ENCODE measurements at places on chromosomes 7 and 10.

- DNase-seq, result no peak
Observed at GRCh38 chr7:64046041-64046389, 781 bp downstream of the ZNF727 start.

- no peak for DNase-seq
Observed at GRCh38 chr10:95499482-95499989, 61.6 kb downstream of the SORBS1 start.

- no peak for DNase-seq
Observed at GRCh38 chr10:97564776-97565175, 7.8 kb upstream of the ANKRD2 start.

DNA sequence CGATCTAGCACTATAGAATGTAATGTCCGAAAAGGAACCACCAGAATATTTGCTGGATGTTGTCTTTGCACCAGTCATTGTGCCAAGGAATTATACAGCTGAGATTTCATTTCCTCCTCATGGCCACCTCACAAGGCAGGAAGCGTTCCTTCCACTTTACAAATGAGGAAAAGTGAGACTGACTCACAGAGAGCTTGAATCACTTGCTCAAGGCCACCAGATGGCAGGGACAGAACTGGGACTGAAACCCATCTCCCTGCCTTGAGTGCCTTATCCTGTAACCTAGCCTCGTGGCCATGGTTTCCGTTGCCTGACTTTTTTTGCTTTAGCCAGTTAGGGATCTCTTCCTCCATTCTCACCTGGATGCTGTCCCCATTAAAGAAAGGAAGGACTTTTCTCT lies 44.7 kb upstream of the PDZD8 start:
- no peak for DNase-seq

DNA sequence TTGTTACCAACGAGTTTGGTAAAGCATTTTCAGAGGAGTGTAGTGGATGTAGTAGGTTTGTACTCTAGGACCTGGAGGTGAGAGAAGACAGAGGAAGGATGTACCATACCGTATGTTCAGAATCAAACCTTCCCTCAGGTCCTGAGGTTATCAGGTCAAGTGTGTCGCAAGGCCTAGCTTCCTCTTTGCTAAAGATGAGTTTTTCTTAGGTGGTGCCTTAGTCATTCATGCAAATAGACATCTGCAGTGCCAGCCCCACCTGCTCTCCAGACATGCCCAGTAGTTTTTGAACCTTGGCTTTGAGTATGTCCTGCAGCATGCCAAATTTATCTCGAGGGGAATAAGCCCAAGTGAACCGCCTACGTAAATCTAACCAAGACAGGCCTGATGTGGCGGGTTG lies 71.3 kb downstream of the HDAC9 start:
- no peak for DNase-seq

- DNase-seq, result no peak
Observed at GRCh38 chr7:36852017-36852416, 127.7 kb upstream of the AOAH start.

- DNase-seq, result no peak
Observed at GRCh38 chr7:101100858-101101847, 15.9 kb downstream of the TRIM56 start.

DNA sequence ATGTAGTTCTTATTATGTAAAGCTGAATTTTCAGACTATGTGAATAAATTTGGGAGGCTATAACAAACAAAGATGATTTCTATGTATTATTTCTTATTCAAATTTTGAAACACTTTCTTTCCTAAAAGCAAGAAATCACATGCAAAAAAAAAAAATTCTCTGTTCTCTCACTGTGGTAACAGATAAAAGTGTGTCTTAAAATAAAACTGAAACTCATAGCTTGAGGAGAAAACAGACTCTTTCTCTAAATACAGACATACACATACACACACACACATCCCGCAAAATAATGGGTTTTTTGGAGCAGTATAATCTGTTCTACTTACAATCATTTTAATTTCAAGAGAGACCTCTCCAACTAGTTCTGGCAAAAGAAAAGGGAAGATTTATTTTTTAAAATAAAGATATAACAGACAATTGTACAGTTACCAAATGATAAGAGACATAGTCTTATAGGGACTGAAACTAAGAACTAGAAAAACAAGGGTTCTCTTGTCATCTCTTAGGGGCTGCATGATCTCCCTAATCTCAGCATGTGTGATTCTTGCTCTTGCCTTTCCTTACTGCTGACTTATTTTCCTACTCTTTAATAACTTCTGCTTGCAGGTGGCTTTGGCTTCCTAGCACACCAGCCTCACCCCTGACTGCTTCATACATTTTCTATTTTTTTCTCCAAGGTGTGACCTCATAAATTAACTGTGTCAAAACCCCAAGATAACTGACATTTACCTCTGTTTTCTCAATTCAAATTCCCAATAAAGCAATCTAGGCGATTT lies 483.5 kb upstream of the POT1 start:
- no peak for DNase-seq

- no peak for DNase-seq
Observed at GRCh38 chr7:77352665-77353406, 63.3 kb downstream of the GSAP start.

GRCh38 chr7:73341877-73342276 lies 13.9 kb downstream of the FKBP6 start:
- no peak for DNase-seq

GRCh38 chr7:131008840-131009711 lies 275.1 kb upstream of the KLF14 start:
- no peak for DNase-seq

DNA sequence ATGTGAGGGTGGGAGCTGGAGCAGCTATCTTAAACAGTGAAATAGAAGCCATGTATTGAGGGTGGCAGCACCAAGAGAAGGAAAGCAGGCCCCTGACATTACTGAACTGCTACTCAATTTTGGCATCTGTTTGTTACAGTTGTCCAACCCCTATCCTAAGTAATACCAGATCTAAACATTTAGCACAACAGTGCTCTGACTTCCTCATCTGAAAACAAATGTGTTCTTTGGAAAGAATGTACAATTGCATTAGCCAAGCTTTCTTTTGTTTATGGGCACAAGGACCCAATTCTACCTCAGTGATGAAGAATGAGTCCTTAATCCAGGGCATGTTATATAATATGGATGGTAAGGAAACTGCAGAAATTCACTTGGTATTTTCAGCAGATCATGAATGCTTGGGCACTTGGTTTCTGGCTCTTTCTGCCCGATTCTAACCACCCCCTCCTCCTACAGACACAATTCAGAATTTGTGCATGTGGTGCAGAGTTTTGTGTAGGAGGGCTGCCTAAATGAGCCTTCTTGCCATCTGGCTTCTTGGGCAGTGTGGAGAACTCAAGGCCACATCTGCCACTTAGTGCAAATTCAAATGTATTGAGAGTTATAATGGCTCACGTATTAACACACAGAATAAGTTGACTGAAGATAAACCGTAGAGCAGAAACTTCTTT lies 36.9 kb upstream of the KMT2E start:
- no peak for DNase-seq

DNA sequence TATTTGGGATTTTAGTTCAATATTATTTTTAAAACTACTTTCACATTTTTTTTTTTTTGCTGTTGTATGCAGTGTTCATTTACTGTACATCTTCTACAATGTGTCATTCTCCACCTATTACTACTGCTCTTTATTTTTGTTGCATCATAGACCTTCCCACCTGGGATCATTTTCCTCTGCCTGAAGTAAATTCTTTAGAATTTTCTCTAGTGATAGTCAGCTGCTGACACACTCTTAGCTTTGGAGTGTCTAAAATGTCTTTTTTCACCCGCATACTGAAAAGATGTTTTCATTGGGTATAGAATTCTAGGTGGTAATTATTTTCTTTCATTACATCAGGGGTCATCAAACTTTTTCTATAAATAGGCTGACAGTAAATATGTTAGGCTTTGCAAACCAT lies 30.5 kb downstream of the CFAP43 start:
- DNase-seq, result no peak

GRCh38 chr7:69208848-69209247 lies 389.4 kb upstream of the AUTS2 start:
- no peak for DNase-seq

- no peak for DNase-seq
Observed at GRCh38 chr10:70993051-70993450, 104.7 kb upstream of the PCBD1 start.

GRCh38 chr10:77281719-77282118 lies 355.9 kb downstream of the KCNMA1 start:
- DNase-seq, result no peak

GRCh38 chr7:2851497-2851896 lies 7.4 kb upstream of the GNA12 start:
- no peak for DNase-seq

GRCh38 chr10:131855461-131856401 lies 45.1 kb upstream of the PPP2R2D start:
- DNase-seq, result no peak

- peak; percentile 20 for DNase-seq
Observed at GRCh38 chr10:11236234-11236633, 218.6 kb downstream of the CELF2 start.

GRCh38 chr10:49277973-49278372 lies 21.0 kb upstream of the C10orf71 start:
- DNase-seq, result no peak

- no peak for DNase-seq
Observed at GRCh38 chr7:24764972-24765744, 7.9 kb upstream of the GSDME start.

DNA sequence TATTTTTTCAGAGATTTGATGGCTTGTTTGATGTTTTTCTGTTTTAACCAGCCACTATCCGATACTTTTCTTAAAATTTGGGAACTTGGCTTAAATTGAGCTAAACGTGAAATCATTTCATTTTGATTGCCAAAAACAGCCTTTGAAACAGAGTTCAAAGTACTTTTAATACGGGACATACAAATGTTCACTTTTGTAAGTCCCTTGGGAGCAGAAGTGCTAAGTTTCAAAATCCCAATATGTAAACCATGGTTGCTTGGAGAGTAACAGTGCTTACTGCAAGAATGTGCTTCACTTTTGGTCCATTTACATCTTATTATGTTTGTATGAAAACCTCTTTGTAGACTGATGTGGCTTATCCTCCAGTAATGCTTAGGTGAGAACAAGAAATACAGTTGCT lies 10.9 kb downstream of the PNPLA8 start:
- DNase-seq, result no peak

DNA sequence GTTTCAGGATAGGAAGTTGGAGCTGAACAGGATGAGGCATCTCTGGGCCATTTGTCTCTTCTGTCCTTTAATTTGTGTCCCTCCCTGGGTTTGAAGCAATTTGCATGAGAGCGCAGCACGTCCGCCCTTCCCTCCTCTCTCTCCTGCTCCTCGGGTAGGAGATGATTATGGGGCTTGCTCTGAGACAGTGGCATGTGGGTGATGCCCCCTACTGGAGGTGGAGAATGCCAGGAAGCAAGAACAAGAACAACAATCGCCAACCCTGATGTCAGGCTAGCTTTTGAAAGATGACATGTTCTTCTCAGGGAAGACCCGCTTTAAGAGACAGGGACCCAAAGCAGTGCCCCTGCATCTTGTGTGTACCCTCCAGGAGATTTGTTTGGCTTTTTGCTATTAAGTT lies 63.9 kb upstream of the LOXL4 start:
- DNase-seq, result no peak

DNA sequence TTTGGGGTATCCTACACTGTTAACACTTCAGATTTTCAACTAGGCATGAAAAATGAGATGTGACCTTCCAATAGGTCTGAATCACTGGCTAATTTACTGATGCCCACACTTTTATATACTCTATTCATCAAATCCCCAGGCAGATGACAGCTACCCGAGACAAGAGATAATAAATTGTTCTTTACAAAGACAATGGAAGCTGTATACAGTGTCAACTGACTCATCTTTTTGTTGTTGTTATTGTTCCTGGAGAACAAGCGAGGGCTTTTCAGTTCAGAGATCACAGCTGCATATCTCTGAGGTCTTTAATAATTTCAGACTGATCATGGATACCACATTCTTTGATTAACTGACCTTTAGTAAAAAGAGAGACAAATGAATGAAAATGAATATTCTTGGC lies 228.9 kb downstream of the SDHAF3 start:
- no peak for DNase-seq

DNA sequence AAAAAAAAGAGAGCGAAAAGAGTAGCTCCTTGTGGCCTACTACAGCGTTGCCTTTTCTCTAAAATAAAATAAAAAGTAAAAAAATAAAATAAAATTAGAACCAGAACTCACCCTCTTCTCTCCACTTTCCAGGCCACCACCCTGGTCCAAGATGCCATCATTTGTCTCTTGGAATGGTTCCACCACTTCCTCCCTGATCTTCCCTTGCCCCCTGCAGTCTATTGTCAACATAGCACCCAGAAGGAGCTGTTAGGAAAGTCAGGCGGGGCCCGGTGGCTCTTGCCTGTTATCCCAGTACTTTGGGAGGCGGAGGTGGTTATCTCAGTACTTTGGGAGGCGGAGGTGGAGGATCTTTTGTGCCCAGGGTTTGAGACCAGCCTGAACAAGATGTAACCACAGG lies 7.6 kb upstream of the GRID2IP start:
- DNase-seq, result no peak

GRCh38 chr7:30709549-30709948 lies 27.3 kb upstream of the CRHR2 start:
- DNase-seq, result no peak

DNA sequence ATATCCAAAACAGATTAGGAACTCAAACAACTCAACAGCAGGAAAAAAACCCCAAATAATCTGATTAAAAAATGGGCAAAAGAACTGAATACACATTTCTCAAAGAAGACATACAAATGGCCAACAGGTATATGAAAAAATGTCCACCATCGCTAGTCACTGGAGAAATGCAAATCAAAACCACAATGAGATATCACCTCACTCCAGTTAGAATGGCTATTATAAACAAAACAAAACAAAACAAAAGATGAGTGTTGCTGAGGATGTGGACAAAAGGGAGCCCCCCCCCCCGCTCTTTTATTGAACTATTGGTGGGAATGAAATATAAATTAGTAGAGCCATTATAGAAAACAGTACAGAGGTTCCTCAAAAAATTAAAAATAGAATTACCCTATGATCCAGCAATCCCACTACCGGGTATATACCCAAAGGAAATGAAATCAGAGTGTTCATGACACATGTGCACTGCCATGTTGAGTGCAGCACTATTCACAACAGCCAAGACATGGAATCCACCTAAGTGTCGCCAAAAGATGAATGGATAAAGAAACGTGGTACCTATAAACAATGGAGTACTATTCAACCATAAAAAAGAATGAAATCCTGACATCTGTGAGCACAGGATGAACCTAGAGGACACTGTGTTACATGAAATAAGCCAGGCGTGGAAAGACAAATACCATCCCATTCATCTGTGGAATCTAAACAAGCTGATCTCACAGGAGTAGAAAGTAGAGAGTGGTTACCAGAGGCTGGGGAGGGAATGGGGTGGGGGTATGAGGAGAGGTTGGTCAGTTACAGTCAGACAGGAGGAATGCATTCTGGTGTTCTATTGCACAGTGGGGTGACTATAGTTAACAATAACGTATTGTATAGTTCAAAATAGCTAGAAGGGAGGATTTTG lies 78.1 kb upstream of the RHEB start:
- DNase-seq, result no peak

All from activated T-helper 9 cell treated with anti-CD3 and anti-CD28 coated beads, Interleukin-2, amount 50 U/mL, for 16 hours (primary cell).